ENCODE measurements at places on chromosomes 13 and 19.
A peak's percentile ranks its signal among the peaks of the same experiment; 100 is the strongest.

DNA sequence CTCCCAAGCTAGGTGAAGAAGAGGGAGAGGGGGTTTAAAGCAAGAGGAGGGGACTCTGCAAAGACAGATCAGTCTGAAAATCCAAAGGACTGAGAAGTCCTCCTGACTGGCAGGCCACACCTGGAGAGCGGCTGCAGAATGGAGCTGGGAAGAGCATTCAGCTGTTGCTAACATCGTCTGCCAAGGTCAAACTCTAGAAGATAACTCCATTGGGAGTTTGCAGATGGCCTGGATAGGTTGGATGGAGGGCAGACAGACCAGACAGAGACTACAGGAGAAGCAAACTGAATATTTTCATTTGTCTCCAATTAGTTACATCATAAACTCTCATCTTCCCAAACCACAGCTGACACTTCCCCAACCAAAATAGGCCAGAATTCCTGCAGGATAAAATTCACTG is 19.9 kb upstream of the SHISA2 start:
- no peak for DNase-seq

DNA sequence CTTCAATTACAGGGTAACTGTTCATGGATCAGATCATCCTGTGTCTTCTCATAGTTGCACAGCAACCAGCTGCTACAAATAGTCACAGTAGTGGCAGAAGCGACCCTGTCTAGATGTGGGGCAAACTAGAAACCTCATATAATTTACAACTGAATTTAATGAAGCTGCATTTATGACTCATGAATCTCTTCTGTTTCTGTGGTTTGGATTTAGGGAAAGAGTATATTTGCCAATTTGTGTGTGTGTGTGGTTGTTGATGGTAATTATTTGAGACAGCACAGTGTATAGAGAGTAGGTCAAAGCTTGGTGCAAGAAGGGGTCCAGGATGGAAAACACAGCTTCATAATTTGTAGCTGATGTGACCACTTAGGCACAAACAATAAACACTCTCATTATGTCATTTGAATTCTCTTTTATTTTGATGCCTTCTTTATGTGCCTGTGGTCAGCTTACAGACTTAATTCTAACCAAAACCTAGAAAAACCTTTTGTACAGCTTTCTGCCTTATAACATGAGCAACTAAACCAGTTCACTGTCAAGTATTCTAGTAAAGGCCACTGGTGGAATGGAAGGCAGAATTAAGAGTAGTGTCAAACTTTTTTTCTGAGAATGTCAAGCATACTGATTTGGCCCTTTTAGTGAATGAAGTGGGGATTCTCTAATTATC is 218.1 kb downstream of the TBC1D4 start:
- DNase-seq = peak; percentile 47

GRCh38 chr13:84446972-84447639 is 564.8 kb upstream of the SLITRK1 start:
- DNase-seq = no peak

DNA sequence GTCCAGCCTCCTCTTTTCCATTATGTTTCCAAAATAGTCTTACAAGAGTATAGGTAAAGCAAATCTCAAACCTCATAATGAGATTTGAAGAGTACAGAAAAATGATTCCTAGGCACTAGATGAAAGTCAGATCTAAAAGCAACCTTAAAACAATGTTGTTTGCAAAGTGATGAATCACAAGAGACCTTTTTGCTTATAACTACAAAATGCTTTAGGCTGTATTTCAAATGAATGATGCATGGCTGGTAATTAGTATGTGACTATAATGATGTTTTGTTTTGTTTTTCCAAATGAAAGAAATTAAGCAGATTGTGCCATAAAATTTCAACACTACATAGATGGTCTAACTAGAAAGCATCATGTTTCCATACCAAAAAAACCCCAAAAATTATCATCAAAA is 272.7 kb downstream of the DIAPH3 start:
- no peak for DNase-seq

GRCh38 chr19:19463348-19464117 is 51.8 kb downstream of the TSSK6 start:
- peak; percentile 83 for DNase-seq
